ENCODE measurements at places on chromosomes 4 and X.

- DNase-seq, result no peak
Measured at GRCh38 chrX:129600981-129601424, 53.8 kb downstream of the APLN start.

- no peak for DNase-seq
Measured at GRCh38 chr4:79831119-79831528, 241.9 kb downstream of the ANTXR2 start.

GRCh38 chr4:46550471-46550870 is 160.5 kb upstream of the GABRA2 start:
- no peak for DNase-seq

DNA sequence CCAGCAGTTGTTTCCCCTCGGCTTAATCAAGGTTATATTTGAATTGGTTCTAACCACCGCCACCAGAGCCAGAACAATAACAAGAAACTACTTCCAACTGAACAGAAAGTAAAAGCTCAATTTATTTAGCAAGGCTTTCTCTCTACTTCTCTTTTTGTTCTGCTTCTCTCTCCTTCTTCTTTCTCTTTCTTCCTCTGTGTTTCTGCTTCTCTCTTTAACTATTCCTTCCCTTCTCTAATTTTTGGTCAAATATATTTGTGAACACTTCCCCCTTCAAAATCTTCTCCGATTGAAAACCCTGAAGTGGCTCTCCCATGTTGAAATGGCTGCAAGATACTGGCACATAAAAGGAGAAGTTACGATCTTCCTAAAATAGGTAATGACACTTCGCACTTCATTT is 1195.9 kb upstream of the PRKX start:
- DNase-seq, result no peak

GRCh38 chrX:110132450-110133114 is 129.7 kb downstream of the TMEM164 start:
- no peak for DNase-seq

- DNase-seq, result no peak
Measured at GRCh38 chr4:139441029-139441428, 12.9 kb upstream of the RAB33B start.

- DNase-seq, result no peak
Measured at GRCh38 chr4:177356206-177356605, 46.5 kb downstream of the NEIL3 start.

DNA sequence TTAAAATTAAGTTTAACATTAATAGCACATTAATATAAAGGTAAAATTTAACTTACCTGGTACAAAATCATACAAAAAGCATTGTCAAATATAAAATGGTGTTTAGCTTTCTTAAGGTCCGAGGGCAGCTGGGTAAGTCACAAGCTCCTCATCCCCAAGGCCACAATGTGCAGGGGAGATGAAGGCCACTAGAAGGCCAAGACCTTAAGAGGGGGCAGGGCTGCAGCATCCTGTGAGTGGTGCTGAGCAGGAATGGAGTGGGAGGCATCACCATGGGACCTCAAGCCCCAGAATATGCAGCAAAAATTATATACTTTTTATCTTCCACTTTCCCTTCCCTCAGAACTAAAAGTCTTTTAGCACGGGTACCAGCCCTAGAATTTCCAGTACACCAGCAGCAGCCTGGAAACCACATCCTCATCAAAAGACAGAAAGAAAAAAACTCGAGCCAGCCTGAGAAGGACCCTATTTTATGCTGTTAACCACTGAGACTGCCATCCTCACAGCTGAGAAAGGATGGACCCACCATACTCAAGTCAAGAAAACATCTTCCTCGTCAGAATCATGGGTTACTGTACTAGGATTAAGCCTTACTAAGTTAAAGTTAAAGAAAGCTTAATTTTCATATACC is 13.0 kb upstream of the RHOXF2 start:
- DNase-seq, result no peak

- DNase-seq, result no peak
Measured at GRCh38 chr4:109046471-109047201, 255.8 kb downstream of the COL25A1 start.

DNA sequence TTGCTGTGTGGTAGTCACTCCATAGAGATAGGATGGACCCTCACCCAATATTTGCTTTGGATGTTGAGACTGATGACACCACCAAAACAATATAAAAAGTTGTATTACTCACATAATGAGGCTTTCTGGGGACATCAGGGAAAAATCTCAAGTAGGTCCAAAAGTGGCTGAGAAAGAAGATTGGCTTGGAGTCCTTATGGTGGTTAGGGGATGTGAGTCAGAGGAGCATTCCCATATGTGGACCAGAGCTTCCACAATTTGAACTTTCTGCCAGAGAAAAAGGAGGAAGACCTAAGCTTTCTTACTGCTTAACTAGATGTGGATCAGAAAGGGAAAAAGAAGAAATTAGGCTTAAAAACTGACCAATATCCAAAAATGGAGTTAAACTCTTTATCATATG is 460.5 kb downstream of the SH3BGRL start:
- no peak for DNase-seq

- no peak for DNase-seq
Measured at GRCh38 chr4:135412213-135412612, 1210.6 kb upstream of the PABPC4L start.

- DNase-seq, result no peak
Measured at GRCh38 chr4:7526491-7526890, 91.8 kb upstream of the PSAPL1 start.

GRCh38 chrX:13387666-13388494 is 68.0 kb upstream of the ATXN3L start:
- no peak for DNase-seq

GRCh38 chrX:56969559-56969958 is 25.8 kb downstream of the SPIN3 start:
- no peak for DNase-seq

GRCh38 chr4:30553706-30554105 is 166.5 kb upstream of the PCDH7 start:
- no peak for DNase-seq

DNA sequence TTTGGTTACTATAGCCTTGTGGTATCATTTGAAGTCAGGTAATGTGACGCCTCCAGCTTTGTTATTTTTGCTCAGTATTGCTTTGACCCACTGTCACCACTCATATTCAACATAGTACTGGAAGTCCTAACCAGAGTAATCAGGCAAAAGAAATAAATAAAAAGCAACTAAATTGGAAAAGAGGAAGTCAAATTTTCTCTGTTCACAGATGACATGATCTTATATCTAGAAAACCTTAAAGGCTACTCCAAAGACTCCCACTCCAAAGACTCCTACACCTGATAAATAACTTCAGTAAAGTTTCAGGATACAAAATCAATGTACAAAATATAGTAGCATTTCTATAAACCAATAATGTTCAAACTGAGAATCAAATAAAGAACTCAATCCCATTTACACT is 348.6 kb downstream of the CXXC4 start:
- DNase-seq, result no peak

DNA sequence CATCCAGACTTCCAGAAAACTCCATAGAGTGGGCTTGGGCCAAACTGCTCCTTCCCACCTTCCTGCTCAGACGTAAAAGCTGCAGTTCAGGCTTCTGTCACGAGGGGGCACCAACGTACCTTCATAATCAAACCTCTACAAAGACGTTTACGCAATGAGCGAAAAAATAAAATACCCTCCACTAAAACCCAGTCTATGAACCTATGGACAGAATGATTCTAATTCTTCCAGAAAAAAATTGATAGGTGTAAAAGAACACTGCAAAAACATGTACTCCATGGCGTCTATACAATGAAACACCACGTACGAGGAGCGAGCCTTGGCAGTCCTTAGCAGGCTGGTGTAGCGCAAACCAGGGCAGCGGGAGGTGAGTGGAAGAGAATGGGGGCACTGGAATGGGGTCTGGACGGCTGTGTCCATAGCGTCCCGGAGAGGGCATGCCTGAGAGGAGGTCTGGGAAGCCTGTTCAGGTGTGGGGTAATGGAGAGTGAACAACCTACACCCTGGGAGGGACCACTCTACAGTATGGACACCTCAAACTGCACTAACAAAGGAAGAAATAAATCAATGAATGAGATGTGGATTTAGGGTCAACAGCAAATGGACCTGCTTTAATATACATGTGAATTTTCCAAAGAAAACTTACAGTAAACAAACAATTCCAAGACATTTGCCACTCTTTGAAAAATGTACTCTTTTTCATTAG is 14.4 kb upstream of the RAB40A start:
- DNase-seq, result peak; percentile 0

- peak; percentile 43 for DNase-seq
Measured at GRCh38 chr4:159487284-159487747, 384.4 kb downstream of the RAPGEF2 start.

DNA sequence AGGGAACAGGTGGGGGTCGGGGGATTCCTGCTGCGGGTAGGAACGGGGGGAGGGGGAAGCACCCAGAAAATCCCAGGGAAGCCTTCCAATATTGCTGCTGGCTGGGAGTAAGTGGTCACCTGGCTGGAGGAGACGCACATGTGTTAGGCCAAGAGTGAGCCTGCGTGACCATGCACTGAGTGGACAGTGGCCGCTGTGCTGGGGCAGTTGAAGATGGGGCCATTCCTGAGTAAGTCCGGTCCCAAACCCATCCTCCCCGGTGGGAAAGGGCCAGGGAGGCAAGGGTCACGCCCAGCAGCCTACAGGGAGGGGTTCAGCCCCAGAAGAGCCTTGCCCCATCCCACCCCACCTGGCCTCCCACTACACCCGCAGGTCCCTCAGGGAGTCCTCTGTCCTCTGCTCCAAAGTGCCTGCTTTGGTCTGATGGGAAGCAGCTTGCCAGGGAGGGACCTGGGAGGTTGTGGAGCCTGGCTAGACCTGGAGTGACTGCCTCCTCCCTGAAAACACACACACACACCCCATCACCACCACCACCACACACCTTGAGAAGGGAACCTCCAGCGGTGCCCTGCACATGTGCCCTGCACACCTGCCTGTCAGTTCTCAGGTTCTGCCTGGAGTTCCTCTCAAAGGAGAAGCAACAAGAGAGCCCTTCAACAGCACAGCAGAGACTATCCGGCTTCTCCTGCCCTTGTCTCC is 6.1 kb downstream of the L1CAM start:
- DNase-seq, result no peak

DNA sequence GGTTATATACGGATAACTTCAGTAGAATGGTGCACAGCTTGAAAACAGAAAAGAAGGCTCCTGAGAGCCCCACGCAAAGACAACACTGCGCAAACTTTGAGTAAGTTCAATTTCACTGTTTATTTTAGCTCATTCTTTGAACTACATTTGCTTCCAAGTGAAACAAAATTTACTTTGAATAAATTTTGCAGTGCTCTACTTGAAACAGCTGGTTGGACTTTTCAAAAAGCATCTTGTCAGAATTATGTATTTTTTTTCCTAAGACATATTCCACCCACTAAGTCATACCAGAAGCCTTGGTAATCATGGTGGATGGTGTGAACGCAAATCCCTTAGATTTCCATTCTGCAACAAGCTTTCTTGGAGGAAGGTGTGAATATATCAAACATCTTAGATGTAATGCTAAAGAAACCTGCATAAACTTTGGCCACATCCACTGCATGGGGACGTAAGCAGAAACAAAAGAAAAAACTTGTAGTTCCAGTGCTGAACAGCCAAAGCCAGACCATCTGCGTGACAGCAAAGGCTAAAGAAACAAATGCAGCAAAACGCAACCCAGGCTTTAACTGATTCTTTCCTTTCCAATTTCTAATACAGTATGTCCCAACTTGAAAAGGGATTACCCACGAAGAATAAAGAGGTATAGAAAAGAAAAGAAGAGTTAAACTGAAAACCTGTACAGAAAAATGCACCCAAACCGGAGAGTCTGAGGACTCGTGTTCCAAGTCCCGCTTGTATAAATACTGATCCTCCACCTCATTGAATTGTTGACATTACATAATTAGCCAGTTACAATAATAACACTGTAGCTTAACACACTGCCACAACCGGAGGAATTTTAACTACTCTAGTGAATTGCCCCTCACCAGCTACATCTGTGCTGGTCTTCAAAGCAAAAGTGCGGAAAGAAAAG is 90.9 kb downstream of the SH3RF1 start:
- DNase-seq, result no peak

DNA sequence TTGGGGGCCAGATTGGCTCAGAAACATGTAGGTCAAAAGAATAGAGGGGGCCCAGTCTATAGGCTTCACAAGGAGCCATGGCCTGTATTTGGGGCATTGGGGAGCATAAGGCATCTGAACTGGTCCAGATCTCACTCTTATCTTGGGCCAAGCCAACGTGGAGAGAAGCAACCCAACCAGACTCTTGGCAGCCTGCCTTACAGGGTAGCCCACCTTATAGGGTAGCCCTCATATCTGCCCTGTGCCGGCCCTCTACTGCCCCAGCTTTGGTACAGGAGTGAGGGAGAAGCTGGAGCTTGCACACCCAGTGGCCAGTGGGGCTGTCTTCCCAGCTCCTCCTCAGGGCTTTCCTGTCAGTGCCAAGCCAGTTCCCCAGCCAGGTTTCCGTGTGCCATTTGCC is 142.2 kb downstream of the AMMECR1 start:
- DNase-seq, result no peak

- DNase-seq, result no peak
Measured at GRCh38 chr4:184099535-184099966, 118.1 kb downstream of the ENPP6 start.

DNA sequence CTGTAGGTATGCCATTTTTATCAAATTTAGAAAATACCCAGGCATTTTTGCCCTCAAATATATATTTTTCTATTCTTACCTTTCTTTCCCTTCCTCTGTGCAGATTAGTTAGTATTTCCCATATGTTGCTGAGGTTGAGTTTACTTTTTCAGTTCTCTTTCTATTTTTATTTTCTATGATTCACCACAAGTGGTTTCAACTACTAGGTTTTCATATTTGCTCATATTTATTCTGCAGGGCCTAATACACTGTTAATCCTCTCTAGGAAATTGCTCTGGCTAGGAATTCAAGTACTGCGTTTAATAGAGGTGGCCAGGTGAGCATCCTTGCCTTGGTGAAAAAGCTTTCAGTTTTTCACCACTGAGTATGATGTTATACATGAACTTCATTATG is 1535.3 kb upstream of the PCDH10 start:
- DNase-seq, result no peak

- DNase-seq, result no peak
Measured at GRCh38 chr4:65777270-65777669, 107.0 kb upstream of the EPHA5 start.

- DNase-seq, result no peak
Measured at GRCh38 chr4:3372933-3373465, 68.8 kb upstream of the HGFAC start.

- DNase-seq, result no peak
Measured at GRCh38 chr4:146333895-146334262, 119.5 kb downstream of the REELD1 start.

GRCh38 chr4:43339435-43339834 is 446.9 kb downstream of the GRXCR1 start:
- DNase-seq, result no peak

GRCh38 chrX:49627086-49627777 is 28.4 kb downstream of the GAGE1 start:
- no peak for DNase-seq

Data from SW 1271 (cell line).